A172 (cell line): ENCODE measurements at places on chromosomes 4 and X. TPM values are rescaled to one million over a fixed set of nuclear protein-coding genes. Genes with fewer than 3 reads are reported as not detected.

GRCh38 chrX:21656587-21657317 is 1.4 kb downstream of the KLHL34 start:
- no peak for DNase-seq

DNA sequence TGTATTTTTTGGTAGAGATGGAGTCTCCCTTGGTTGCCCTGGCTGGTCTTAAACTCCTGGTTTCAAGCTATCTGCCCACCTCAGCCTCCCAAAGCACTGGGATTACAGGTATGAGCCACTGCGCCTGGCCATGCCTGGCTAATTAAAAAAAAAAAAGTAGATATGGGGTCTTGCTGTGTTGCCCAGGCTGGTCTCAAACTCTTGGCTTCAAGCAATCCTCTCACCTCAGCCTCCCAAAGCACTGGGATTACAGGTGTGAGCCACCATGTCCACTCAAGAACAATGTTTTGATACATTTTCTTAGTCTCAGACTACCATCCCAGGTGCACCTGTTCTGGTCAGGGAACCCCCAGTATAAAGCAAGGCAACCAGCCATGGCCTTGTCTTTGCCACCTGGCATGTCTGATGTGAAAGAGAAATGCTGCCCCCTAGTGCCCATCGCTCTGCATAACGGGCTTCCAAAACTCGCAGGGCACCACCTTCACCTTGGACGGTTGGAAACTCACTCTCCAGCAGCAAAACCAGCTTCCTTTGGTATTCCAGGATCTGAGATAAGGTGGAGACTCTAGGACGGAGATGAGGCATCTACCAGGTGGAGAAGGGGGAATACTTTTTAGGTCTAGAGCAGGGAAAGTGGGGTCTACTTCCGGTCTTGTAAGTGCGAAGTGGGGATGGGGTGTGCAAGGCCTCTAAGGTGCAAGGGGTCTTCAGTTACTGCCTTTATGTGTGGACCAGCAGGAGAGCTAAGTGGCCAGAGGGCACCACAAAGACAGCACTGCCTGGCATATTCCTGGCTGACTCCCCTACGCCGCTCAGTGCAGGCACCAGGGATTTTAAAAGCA is 47.7 kb upstream of the AFAP1 start:
- peak; percentile 76 for DNase-seq

The XAGE1A gene
- total RNA-seq = 1.0 TPM in 1 of 2 replicates, not detected in the other

The CENPVL1 gene
- not detected in 2 replicates for total RNA-seq

The FAM199X gene
- 18.5 and 20.0 TPM in 2 replicates for total RNA-seq
